ENCODE measurements at places on chromosomes 5 and 9.

GRCh38 chr5:27377626-27378025, 339.2 kb upstream of the CDH9 start:
- DNase-seq = no peak

- DNase-seq = no peak
Observed at GRCh38 chr5:109312695-109313094, 97.1 kb downstream of the PJA2 start.

GRCh38 chr5:57948091-57948490, 465.5 kb upstream of the ACTBL2 start:
- DNase-seq = no peak

- no peak for DNase-seq
Observed at GRCh38 chr5:142486020-142486419, 161.2 kb upstream of the SPRY4 start.

- DNase-seq = no peak
Observed at GRCh38 chr5:53713978-53714666, 153.7 kb downstream of the NDUFS4 start.
